ENCODE measurements at places on chromosomes 4 and X.

DNA sequence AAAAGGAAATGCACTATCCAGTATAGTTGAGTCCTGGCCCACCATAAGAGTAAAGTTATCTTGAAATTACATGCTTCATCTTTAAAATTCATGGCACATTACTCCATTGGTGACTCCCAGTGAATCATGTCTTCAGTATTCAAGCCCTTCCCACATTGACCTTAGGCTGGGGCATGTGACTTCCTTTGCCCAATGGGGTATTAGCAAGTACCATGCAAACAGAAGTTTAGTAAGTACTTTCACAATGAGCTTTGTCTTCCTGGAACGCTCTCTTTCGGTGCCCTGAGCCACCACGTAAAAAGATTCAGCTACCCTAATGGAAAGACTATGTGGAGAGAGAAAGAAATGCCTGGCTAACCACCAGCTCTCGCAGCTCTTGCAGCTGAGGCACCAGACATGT, 235.4 kb downstream of the HNRNPD start:
- DNase-seq = no peak

DNA sequence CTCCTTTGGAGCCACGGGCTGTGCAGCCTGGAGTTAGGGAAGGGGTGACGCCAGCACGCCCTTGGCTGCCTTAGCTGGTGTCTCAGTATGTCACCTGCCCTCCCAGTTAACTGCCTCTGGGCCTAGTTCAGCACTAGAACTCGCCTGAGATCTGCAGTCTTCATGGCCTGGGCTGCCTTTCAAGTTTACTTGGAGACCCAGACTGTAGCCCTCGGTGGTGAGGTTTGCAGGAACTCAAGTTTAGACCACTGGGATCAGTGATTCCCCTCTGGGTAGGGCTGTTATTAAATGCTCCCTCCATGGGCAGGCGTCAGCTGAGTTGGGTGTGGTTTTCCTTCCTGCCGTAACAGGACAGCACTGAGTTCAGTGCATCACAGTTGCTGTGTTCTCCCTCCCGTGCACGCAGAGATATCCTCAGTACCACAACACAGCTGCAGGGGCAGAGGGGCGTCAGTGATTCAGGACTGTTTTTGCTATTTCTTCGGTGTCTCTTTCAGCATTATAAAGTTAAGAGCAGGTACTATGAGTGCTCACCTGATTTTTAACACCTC, 30.5 kb downstream of the PLAC8 start:
- peak; percentile 17 for DNase-seq

DNA sequence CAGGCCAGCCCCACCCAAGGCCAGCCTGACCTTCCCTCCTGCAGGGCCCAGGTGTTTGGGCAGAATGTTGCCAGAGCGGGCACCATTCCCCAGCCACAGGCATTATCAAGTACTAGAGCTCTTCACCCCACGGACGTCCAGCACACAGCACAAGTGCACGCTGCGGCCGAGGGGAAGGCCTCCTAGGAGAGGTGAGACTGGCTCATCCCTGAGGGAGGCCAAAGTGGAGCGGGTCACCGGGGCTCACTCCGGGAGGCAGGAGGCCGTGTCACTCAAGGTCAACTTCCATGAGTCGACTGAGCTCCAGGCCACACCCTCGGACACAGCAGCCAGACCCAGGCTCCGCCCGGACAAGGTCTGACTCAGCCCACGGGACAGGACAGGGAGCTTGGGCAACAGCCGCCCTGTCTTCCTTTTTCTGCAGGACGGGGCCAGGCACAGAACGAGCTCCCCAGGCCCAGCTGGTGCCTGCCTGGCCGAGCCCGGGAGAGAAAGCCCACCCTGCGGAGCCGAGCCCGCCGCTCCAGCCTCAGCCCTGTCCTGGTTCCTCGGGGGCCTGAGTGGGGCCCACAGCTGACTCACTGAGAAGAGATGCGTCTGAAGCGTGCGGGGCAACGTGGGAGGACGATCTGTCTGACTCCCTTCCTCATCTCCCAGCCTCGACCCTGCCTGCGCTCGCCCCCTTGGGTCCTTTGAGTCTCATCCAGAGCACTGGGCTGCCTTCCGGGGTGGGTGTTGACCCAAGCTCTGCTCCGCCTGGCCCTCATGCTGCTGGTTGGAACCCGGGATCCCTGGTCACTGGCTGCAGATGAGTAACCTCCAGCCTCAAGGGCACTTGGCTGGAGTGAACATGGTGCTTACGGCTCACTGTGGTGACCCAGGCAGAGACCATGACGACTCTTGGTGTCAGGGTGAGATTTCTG, 1.6 kb downstream of the SLC49A3 start:
- DNase-seq = no peak

DNA sequence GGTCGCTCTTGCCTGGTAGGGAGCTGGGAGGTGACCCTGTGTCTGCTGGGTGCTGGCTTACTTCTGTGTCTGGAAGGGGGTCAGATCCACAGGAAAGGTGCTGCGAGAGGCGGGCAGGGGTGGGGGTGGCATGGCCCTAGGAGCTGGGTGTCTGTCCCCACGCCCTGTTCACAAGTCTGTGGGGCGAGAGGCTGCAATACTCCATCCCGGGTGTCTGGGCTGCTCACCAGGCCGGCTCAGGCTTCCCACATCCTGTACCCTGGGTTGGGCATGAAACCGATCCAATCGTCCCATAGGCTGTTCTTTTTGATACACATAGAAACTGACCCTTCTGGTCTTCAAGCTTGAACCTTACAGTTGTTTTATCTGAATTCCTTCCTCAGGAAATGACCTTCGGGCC, 993 bp upstream of the CTAG2 start:
- DNase-seq = no peak

Measured in activated T-cell treated with anti-CD3 and anti-CD28 coated beads for 48 hours (primary cell).